T-helper 17 cell (primary cell): ENCODE measurements at places on chromosomes 5 and 9. TPM values are rescaled to one million over a fixed set of nuclear protein-coding genes. Genes with fewer than 3 reads are reported as not detected.

- DNase-seq, result no peak
Observed at GRCh38 chr9:130663258-130663976, 977 bp upstream of the PRDM12 start.

GRCh38 chr5:96642281-96642640 is 19.9 kb upstream of the CAST start:
- DNase-seq, result no peak

The NR6A1 gene
- total RNA-seq, result 0.08 TPM

- no peak for DNase-seq
Observed at GRCh38 chr9:132201780-132202703, 40.2 kb downstream of the NTNG2 start.

DNA sequence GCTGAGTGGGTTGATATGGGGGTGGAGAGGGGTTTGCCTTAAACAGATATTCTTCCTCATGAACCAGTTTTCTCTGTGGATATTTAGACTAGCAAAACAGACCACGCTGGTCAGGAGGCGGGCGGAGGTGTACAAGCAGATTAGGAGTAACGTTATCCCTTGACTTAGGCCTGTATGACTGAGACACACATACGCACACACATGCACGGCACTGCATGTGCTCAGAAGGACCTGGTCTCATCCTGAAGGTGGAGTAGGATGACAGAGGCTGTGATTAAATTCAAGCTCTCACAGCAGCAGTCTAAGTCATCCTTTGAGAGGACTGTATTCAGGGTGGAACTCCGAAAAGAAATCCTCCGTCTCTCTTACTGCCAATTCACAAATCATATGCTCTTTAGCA is 209.7 kb downstream of the DIRAS2 start:
- DNase-seq, result no peak
